ENCODE measurements at places on chromosomes 16 and 17.

DNA sequence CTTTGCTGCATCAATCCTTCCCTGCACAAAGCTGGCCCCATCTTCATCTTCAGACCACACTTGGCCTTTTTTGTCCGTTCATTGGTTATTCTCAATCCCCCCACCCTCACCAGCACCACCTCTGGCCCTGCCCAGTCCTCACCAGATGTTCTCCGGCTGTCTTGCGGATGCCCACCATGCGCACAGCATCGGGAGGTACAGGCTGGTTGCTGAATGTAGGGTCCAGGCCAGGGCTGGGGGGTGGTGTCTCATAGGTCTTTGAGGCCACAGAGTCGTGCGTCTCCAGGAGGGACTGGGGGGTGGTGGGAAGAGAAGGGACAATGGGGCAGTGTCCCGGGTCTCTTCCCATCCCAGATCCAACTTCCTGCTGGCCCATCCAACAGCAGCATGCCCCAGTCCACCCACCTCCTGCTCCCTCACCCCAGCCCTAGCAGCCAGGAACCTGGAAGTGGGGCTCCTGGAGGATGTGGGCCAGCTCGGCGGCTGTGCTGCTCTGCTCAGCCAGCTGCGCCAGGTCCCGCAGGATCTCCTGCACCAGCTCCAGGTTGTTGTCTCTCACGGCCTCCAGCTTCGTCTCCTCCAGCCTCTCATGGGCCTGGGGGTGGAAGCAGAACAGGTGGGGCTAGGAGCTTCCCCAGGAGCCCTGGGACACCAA, 24.4 kb downstream of the MPP2 start:
- no peak for DNase-seq

DNA sequence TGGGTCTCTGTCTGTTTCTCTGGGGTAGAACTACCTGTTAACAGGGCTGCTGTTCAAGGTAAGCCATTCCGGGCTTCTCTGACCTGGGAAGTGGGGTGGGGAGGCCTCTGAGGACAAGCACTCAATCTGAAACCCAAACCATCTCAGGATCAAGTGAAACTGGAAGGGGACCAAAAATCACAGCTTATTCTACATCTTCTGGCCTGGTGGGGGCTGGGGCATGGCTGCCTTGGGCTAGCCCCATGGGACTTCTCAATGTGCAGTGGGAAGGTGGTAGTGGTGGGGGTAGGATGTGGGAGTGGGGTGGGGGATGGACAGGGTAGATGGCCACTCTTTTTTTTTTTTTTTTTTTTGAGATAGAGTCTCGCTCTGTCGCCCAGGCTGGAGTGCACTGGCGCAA, 5.5 kb downstream of the FLOT2 start:
- no peak for DNase-seq

DNA sequence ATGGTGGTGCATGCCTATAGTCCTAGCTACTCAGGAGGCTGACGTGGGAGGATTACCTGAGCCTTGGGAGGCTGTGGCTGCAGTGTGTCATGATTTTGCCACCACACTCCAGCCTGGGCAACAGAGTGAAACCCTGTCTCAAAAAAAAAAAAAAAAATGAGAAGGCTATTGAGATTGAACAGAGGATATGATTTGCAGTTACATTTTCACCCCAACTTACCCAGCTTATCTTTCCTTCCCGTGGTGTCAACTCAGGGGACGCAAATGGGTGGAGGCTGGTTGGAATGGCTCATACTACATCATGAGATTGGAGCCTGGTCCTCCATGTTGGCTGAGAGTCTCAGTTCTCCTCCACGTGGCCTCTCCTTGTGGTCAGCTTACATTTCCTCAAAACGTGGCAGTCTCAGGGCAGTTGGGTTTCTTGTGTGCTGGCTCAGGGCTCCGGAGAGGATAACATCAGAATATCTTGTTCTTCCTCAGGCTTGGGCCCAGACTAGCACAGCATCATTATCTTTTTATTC, 17.2 kb upstream of the NSMCE1 start:
- no peak for DNase-seq

GRCh38 chr16:70683146-70683944, 2.5 kb downstream of the MTSS2 start:
- DNase-seq: no peak

DNA sequence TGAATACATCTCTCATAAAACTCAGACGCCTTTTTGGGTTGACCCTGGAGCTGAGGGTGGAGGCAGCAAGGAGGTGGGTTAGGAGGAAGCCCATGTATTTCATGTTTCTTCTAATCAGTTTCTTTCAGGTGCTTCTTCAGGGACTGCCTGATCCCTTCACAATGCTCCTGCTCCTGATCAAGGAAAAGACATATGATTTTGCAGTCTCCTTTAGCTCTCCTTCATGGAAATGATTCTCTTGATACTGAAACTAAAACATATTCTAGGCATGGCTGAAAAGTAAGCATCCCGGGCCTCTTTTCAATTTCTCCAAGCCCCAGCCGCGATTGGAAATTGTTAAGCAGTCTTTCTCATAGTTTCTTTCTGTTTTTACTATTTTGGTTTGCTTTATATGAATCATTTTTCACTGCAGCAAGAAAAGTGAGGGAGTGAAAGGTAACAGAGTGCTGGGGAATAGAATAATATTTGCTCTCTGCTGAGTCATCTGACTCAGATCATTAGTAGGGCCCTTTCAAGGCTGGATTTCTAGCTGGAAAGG, 730.7 kb downstream of the CDH11 start:
- peak; percentile 32 for DNase-seq

- no peak for DNase-seq
Measured at GRCh38 chr16:19116711-19117449, 3.1 kb downstream of the ITPRIPL2 start.

DNA sequence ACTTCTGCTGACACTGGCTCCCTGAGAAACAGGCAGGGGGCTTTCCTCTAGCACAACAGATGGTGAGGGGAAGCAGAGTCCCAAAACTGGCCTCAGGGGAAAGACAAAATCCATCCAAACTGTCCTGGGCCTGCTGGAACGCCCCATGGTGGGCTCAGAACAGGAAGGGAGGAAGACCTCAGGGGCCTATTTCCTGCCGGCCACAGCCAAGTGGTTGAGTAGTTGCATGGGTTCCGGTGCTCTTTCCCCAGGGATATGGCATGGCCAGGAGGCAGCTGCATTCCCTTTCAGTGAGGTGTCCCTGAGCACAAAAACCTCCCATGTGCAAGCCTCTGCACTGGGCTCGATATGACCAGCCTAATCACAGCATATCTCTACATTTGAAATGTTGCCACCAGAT, 303.0 kb upstream of the IRX5 start:
- no peak for DNase-seq

DNA sequence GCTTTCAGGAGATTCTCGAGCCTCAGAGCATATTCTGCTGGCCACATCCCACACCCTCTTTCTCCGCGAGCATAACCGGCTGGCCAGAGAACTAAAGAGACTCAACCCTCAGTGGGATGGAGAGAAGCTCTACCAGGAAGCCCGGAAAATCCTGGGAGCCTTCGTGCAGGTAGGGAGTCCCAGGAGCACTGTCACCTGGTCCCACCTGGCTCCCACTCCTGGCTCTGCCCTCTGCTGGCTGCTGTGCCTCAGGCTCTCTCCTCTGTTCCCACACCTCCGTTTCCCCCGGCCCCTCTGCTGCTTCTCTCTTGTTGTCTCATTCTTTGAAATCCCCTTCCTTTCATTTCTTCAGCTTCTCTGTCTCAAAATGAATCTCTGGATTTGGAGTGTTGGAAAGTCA, 16.4 kb downstream of the LPO start:
- no peak for DNase-seq

DNA sequence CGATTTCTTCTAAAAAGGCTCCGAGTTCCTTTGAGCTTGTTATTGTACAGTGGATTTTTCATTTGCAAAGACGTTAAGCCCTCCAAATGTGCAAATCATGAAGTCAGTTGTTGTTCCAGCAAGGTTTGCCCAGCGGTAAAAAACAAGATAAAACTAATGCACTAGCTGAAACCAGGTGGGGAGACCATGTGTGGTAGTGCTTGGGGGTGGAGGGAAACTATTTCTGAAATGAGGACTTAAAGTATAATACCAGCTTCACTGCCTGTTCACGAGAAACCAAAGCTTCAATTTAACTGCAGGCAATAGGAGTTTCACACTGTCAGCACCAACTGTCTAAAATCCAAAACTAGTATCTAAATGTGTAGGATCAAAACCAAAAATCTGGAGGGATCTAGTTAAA, 22.3 kb downstream of the SMARCE1 start:
- DNase-seq: no peak

GRCh38 chr17:33073416-33073815, 81.8 kb downstream of the SPACA3 start:
- no peak for DNase-seq

GRCh38 chr17:74119049-74119580, 84.4 kb upstream of the RPL38 start:
- no peak for DNase-seq

DNA sequence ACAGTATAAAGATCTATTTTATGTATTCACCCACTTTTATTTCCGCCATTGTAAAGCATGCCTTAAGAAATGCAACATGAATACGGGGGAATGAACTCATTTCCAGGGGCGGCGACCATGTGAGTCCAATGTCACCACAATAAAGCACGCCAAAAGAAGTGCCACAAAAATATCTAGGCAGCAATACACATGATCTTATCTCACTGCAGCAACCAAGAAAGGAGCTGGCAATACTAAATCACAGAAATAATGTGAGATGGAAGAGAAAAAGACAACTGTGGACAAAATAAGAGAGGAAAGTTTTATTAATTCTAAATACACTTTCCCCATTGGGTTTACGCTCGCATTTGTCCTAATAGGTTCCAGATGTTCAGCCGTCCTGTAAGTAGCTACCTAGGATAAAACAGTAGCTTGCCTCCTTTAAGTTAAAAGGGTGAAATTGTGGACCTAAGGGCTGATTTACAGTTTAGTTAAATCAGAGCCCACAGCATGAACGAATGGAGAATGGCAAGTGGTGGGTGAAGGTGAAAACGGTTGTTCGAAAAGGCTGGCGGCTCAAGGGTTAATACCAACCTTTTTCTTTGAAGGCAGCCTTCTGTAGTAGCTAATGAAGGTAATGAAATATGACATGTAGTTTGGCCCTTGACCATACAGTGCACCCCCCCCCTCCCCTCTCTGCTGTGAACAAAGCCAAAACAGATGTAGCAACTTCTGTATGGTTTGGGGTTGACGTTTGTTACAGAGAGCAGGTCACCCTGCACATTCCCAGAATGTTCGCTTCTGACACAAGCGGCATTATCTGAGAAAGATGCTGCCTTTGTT, 504.2 kb upstream of the PSMD7 start:
- DNase-seq: no peak
